DMS 273 treated with DMSO at 0.1 percent for 48 hours (cell line): ENCODE measurements at places on chromosomes 16 and 17.

DNA sequence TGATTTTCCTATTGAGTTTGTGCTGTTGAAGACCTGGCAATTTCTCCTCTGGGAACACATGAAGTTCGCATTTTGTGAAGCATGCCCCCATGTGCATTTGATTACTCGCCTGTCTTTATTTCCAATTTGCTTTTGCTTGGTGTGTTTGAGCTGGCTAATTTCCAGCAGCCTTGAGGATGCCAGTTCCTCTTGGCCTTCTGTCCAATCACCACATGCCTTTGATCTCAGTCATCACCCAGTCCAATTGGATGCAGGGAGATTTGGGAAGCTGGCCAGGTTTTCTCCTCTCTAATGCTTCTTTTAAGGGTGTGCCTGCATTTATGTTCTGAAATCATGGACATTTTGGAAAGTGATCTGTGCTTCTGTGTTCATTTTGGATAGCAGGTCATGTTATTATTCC lies 3.8 kb upstream of the TMEM100 start:
- peak; percentile 40 for DNase-seq

DNA sequence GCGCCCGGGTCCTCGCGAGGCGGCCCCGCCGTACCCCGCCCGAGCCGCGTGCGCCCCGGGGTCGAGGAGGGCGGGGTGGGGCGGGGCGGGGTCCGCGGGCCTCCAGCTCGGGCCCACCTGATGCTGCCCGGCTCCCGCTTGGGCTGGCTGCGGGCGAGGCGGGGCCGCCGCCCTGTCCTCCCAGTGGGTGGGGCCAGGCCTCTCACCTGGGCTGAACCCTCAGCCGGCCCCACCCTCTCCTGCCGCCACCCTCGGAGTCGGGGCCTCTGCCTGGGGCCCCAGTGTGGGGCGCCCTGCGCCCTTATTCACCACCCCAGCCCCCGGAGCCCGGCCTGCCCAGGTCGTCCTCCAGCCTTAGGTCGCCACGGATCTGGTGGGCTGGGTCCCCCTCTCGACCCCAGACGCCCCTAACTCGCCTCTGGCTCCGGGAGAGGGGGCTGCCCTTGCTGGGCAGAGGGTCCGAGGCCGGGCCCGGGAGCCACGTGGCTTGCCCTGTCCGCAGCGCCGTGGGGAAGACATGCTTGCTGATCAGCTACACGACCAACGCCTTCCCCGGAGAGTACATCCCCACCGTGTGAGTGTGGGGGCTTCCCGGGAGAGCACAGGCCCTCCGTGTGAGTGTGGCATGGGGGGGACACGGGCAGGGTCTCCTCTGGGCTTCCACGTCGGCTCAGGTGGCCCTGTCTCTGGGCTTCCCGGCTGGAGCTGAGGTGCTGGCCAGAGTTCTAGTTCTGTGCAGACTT lies 578 bp downstream of the RAC3 start:
- DNase-seq: no peak

DNA sequence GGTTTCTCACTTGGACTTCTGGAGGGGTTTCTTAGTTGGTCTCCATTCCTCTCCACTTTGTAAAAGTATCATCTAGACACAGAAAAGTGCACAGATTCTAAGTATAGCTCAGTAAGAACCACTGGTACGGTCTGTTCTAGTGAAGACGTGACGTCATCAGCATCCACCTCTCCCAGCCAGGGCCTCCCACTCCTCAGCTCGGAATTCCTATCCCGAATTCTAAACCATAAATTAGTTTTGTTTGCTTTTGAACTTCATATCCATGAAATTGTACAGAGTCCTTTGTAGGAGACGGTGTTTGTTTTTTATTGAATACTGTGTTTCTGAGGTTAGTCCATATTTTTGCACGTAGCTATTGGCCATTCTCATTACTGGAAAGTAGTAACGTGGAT lies 25.5 kb downstream of the FOXK2 start:
- no peak for DNase-seq

GRCh38 chr16:17457513-17457912 lies 13.2 kb downstream of the XYLT1 start:
- no peak for DNase-seq

DNA sequence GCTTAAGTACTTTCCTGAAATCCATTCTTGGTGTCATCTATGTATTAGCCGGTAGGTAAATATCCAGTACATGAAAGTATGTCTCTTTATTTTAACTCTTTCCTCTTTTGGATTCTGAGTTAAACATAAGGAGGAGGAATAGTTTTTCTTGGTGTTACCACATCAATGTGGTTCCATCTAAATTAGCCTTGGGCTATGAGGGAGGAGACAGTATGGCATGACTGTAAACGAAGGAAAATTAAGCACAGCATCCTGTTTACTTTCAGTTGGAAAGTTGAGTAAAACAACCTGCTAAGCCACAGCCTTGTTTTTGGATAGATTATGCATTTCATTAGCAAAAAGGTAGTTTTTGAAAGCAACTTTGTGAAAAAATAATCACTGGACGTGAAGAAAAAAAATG lies 693.0 kb upstream of the SOX9 start:
- no peak for DNase-seq

GRCh38 chr17:9443811-9444210 lies 131.8 kb downstream of the STX8 start:
- DNase-seq: no peak

GRCh38 chr17:68382582-68383085 lies 74.7 kb downstream of the WIPI1 start:
- DNase-seq: no peak

- DNase-seq: no peak
Observed at GRCh38 chr16:11380836-11381235, 35.6 kb downstream of the RMI2 start.

DNA sequence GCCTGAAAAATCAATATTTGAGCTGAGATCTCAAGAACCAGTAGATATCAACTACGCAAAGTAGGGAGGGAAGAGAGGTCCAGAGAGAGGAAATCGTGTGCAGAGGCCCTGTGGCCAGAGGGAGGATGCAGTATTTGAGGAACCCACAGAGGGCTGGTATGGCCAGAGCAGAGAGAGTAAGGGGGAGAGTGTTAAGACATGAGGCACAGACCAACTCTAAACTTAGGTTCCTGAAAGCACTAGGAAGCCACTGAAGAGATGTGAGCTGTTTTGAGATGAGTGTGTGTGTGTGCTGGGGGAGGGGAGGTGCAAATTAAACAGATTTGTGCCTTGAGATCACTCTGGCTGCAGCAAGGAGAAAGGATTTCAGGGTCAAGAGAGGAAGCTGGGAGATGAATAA lies 10.9 kb downstream of the SLC13A2 start:
- no peak for DNase-seq
